ENCODE measurements at places on chromosomes 12 and 14. TPM values are rescaled to one million over a fixed set of nuclear protein-coding genes. Genes with fewer than 3 reads are reported as not detected.

The ADCY4 gene
- total RNA-seq: not detected

The OAS1 gene
- not detected for total RNA-seq

DNA sequence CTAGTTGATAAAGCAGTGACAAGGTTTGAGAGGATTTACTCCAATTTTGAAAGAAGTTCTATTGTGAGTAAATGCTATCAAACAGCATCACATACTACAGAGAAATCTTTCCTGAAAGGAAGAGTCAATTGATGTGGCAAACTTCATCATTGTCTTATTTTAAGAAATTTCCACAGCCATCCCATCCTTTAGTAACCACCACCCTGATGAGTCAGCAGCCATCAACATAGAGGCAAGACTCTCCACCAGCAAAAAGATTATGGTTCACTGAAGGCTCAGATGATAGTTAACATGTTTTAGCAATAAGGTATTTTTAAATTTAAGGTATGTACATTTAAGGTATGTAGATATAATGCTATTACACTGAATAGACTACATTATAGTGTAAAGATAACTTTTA, 122.1 kb upstream of the ARHGAP5 start:
- peak; percentile 18 for DNase-seq

DNA sequence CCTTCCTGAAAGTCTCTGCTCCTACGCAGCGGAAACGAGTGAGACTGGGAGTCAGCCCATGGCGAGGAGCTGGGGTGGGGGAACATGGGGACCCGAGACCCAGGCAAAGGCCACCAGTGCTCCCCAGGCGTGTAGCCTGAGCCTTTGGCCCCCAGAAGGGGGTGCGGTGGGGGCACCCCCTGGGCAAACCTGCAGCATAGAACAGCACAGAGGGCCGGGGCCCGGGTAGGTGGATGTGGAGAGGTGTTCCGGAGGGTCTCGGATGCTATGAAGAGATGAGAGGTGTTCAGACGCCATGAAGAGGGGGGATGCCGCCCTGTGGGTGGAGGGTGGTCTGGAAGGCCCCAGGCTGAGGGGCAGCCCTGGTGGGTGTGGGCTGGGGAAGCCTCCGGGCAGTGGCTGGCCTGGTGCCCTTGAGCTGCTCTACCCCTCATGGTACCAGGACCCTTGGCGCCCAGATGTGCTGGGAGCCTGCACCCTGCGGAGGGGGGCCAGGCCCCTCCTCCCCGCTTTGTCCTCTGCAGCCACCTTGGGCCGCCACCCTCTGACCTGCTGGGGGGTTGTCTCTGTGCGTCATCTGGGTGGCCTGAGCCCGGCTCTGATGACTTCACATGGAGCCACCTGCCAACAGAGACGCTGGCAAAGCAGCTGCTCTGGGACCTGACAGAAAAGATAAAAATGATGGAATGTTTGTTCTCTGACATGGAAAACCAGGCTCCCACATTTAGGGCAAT, 83.4 kb downstream of the KIF26A start:
- no peak for DNase-seq

The CNTN1 gene
- total RNA-seq: 0.18 TPM

DNA sequence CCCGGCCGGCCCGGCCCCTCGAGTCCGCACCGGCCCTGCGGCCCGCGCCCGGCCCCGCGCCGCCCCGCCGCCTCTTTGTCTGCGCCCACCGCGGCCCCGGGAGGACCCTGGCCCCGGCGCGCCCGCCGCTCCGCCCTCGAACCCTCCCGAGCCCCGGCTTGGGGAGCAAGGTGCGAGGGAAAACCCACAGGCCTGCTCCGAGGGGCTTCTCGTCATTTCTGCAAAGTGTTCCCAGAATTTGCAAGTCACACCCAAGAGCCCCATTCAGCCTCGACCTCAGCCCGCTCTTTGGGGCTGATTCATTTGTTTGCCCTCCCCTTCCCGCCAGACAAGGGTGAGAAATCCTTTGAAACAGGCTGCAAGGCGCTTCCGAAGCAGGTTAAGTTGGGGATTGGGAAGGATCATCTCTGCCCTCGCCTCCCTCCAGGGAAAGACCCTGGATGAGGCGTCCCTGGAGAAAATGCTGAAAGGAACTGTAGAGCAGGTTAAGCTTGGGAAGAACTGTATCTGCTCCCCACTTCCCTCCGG, 325 bp upstream of the CLIP1 start:
- DNase-seq: peak; percentile 54

GRCh38 chr14:93975791-93976476, 436 bp downstream of the ASB2 start:
- no peak for DNase-seq

- peak; percentile 7 for DNase-seq
Measured at GRCh38 chr14:81219759-81220579, 790 bp downstream of the GTF2A1 start.

The C12orf56 gene
- total RNA-seq: not detected

The CLEC4D gene
- not detected for total RNA-seq

DNA sequence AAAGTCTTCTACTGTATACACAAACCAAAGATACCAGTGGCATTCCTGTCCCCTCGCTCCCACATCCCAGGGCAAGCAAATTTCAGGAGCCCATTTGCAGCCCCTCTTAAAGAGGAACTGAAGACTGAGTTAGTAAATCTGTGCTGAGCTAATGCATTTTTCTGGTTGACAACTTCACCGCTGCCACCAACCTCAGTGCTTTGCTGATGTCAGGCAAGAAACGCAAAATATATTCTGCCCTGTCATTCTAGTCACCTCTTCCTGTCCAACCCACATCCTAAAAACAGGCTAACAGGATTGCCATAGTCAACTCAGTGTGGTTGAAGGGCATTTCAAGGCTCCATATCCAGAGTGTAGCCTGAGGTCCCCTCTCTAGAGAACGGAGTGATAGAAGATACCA, 59.4 kb upstream of the FICD start:
- DNase-seq: no peak

- DNase-seq: peak; percentile 8
Measured at GRCh38 chr14:64137657-64138290, 156.4 kb downstream of the ESR2 start.

DNA sequence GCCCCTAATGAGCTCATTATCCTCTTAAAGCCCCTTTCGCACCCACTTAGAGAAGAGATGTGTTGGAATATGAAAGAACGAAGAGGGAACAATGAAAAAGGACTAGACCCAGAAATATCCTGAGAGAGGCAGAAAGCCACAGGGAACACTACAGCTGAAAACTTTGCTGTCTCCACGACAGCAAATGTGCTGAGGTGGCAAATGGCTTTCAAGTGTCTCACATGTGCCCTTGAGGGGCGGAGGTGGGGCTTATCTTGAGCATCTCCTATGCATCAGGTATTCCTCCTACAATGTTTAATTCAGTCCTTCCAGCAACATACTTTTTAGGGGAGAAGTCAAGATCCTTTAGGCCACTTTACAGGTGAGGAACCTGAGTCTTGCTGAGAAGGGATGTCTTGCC, 62.9 kb downstream of the WSCD2 start:
- DNase-seq: no peak

- DNase-seq: no peak
Measured at GRCh38 chr12:131121705-131122405, 168.1 kb downstream of the ADGRD1 start.

DNA sequence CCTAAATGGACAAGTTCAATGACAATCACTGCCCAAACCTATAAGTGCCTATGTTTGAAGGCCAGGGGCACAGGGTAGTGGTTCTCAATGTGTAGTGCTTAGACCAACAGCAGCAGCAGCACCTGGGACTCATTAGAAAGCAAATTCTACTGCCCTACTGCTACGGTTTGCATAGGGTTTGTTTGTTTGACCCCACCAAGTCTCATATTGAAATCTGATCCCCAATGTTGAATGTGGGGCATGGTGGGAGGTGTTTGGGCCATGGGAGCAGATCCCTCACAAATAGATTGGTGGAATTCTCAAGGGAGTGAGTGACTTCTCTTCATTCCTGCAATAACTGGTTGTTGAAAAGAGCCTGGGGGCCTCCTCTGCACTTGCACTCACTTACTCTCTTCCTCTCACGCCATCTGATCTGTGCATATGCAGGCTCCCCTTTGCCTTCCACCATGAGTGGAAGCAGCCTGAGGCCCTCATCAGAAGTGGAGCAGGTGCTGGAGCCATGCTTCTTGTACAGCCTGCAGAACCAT, 39.5 kb downstream of the PPM1H start:
- DNase-seq: no peak

The TAS2R14 gene
- 3.9 TPM for total RNA-seq

- peak; percentile 21 for DNase-seq
Measured at GRCh38 chr12:132285991-132286681, 43.3 kb downstream of the GALNT9 start.

GRCh38 chr12:120290609-120291305, 946 bp downstream of the RNU4-2 start:
- DNase-seq: no peak

The EAPP gene
- total RNA-seq: 32.3 TPM

GRCh38 chr12:98372340-98373024, 142.9 kb upstream of the TMPO start:
- no peak for DNase-seq

DNA sequence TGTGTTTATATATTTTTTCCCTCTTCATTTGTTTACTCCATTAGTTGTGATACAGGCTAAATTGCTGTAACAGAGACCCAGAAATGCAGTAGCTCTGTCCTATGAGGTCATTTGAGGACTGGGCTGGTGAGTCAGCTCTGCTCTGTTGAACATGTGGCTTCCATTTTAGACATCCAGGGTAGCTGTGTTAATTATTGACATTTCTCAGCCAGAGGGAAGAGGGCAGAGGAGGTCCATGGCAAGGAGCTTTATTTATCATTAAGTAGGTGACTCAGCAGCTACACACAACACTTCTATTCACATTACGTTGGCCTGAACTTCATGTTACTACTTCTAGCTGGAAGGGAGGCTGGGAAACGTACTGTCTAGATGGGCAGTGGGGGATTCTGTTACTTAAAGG, 85.4 kb downstream of the PTCSC3 start:
- DNase-seq: peak; percentile 93

- DNase-seq: no peak
Measured at GRCh38 chr12:10708862-10709261, 14.3 kb downstream of the YBX3 start.

DNA sequence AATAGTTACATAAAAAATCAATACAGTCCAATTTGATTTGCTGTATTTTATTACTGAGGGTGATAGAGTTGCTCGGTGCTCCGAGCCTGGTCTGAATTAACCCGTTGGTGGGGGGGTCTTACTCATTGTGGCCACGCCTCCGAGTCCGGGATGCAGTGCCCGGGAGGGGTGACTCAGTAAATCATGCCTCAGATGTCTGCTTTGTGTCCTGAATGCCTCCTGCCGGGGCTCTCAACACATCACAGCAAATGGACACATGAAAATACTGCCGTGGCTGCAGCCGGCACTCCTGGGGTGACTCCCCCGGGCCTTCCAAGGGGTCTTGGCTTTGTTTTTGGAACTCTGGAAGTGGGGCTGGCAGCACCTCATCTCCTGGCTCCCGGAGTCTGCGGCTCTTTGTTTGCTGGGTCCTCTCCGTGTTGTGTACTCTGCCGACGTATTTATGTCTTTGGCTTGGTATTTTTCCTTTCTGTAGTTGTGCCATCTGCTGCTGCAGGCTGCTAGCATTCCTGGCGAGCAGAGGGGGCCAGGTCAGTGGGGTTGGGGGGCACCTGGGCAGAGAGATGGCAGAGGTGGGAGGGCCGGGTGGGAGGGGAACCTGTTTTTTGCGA, 129.0 kb downstream of the AACS start:
- DNase-seq: peak; percentile 24

The CLEC1B gene
- not detected for total RNA-seq

GRCh38 chr14:32078023-32078857, 1.1 kb downstream of the ARHGAP5 start:
- DNase-seq: peak; percentile 24

GRCh38 chr12:132354982-132355680, 25.7 kb upstream of the GALNT9 start:
- DNase-seq: no peak

DNA sequence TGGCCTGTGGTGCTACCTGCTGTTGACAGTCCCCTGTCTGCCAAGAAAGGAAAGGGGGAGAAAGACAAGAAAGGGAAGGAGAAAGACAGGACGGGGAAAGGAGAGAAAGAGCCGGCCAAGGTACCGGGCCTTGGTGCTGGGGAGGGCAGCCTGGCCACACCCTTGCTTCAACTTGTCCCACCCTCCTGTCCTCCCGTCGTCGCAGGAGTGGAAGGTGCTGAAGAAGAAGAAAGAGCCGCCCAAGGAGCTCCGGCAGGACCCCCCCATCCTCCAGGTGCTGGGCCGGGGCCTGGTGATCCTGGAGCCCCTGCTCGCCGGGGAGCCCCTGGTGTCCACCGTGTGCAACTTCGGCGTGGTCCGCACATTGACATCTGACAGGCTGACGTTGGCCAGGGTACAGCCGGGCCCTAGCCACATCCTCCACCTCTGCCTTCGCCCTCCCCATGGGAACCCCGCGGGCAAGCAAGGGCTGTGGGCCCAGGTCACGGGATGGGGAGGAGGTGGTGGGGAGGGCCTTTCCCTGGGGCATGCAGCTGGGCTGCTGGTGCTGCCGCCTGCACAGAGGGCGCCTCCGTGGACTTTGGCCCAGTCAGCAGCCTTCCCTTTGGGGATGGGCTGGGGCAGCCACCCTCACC, 2.9 kb upstream of the B3GNT4 start:
- no peak for DNase-seq

- no peak for DNase-seq
Measured at GRCh38 chr14:21043974-21044618, 1.9 kb downstream of the RNASE7 start.

GRCh38 chr14:63735720-63736119, 7.9 kb upstream of the SGPP1 start:
- DNase-seq: no peak

The IFNG-AS1 gene
- not detected for total RNA-seq

DNA sequence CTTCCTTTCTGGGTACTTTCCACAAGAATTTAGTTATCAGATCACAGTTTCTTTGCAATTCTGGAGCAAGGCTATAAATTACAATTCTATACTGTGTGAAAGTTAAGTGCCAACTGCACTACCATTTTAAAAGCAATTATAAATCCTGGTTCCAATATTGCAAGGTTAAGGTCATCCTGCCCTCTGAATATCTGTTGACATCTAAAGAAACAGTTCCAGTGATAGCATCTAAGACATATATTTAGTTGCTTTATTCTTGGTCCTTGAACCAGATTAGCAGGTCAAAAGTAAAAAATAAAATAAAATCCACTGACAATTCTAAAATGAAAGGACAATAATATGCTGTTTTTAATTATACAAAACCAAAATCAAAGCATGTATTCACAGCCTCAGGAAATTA, 334.2 kb downstream of the ATXN7L3B start:
- no peak for DNase-seq

The KRT74 gene
- total RNA-seq: not detected

DNA sequence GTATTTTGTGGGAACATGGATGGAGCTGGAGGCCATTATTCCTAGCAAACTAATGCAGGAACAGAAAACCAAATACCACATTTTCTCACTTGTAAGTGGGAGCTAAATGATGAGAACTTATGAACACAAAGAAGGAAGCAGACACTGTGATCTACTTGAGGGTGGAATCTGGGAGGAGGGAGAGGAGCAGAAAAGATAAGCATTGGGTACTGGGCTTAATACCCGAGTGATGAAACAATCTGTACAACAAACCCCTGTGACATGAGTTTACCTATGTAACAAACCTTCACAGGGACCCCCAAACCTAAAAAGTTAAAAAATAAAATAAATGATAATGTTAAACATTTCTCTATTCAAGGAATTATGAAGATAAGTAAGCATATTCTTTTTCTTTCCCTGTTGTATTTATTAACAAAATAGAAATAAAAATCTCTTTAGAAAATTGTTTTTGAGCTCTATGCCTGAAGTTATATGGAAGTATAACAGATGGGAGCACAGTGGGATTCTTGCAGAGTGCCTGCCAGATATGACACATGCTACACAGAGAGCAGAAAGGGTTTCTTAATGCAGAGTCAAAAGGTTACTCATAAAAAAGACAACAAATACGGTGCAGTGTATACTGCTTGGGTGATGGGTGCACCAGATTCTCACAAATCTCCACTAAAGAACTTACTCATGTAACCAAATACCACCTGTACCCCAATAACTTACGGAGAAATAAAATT, 52.0 kb upstream of the SYNE2 start:
- DNase-seq: no peak

Data from IMR-90 (cell line).